Pericardium fibroblast (primary cell): ENCODE measurements at places on chromosomes 7 and 10. TPM values are rescaled to one million over a fixed set of nuclear protein-coding genes. Genes with fewer than 3 reads are reported as not detected.

Gene RGS10
- 39.4 and 69.9 TPM in 2 replicates for total RNA-seq

Gene LRRD1
- total RNA-seq, result not detected in 2 replicates

Gene CAV1
- total RNA-seq, result 306 and 311 TPM in 2 replicates

Gene UFSP1
- 5.7 and 6.0 TPM in 2 replicates for total RNA-seq

Gene ALOX5
- not detected in 2 replicates for total RNA-seq

Gene CLDN15
- 4.2 and 5.3 TPM in 2 replicates for total RNA-seq

Gene EPHA1
- total RNA-seq, result not detected in 2 replicates

Gene LBX1
- under 0.01 TPM in 1 of 2 replicates, not detected in the other for total RNA-seq

Gene FAM237B
- total RNA-seq, result not detected in 2 replicates

Gene SYT15B
- 8.2 and 13.8 TPM in 2 replicates for total RNA-seq

Gene PTPN20
- total RNA-seq, result 1.0 TPM in 1 of 2 replicates, not detected in the other

Gene IFIT1
- 12.6 and 23.2 TPM in 2 replicates for total RNA-seq

Gene PIK3CG
- not detected in 2 replicates for total RNA-seq

Gene CFAP70
- total RNA-seq, result 0.23 and 0.94 TPM in 2 replicates

Gene JAKMIP3
- total RNA-seq, result 0.09 and 0.12 TPM in 2 replicates

Gene SPDYE11
- total RNA-seq, result not detected in 2 replicates

Gene SFTPA1
- total RNA-seq, result not detected in 2 replicates

Gene IFIT5
- 13.7 and 14.2 TPM in 2 replicates for total RNA-seq

Gene ASB10
- total RNA-seq, result not detected in 2 replicates
